ENCODE measurements at places on chromosomes 7 and 10.

- no peak for DNase-seq
Observed at GRCh38 chr10:130968964-130969363, 342.6 kb downstream of the TCERG1L start.

DNA sequence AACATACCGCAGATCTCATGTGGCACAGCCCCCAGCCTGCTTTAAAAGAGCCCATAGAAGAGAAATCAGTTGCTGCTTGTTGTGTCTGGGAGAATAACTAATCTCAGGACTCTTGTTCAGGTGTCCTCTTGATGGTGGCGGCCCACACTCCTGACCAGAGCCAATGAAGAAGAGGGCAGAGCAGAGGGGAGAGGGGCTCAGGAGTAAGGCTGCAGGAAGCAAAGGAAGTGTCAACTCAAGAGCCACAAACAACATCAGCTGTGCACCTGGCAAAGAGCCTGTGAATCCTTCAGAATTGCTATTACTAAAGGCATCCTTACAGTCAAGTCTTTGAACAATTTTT is 59.8 kb upstream of the PTN start:
- no peak for DNase-seq

DNA sequence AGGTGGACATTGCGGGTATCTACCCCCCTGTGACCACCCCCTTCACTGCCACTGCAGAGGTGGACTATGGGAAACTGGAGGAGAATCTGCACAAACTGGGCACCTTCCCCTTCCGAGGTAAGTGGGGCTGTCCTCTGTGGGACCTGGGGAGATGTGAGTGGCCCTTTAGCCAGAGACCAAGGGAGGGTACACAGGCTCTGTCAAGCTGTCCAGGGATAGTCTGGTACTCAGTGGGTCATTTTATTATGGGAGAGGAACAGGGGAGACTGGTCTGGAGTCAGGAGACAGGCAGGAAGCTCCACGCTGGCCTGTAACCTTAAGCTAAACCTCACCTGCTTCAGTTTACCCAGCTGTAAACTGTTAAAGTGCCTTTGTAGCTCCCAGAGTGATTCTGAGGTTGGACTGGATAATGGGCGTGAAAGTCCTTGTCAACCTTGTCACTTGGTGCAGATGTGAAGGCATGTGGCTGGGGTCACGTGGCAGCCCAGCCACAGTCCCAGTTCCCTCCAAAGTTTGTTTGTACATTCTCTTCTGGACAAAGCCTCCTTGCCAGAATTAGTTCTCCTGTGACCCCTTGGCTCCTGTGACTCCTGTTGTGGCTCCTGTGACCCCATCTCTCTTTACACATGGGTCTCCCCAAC is 729 bp downstream of the HOGA1 start:
- DNase-seq: no peak

DNA sequence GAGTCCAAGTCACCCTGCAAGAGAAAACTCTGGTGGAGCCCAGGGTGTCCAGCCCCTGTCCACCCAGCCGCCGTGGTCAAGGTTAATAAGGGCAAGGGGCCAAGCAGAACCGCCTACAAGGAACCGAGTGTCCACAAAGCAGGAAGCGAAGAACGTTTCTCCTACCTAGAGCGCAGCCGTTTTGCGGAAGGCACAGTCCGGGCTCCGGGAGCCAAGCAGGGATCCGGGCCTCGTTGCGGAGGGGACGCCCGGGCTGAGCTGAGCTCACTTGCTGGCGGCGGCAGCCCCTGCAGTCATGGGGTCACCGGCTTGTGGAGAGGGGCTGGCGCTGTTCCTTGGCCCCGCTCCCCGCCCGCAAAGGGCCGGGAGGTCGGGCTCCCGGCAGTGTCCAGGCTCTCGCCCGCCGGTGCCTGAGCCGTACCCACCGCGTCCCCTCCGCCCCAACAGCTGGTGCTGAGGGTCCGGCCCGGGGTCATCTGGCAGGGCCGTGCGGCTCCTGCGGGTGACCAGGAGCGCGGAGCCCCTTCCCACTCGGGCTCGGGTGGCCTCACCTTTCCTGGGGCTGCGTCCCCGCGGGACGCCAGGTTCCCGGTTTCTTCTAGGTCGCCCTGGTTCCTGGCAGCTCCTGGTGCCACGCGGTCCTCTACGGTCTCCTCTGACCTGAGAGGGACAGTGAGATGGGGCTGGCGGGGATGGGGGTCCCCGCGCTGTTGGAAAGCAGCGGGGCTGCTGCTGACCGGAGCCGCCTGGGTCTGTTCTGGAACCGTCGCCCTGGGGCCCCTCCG is 14.0 kb upstream of the ZNF273 start:
- no peak for DNase-seq

DNA sequence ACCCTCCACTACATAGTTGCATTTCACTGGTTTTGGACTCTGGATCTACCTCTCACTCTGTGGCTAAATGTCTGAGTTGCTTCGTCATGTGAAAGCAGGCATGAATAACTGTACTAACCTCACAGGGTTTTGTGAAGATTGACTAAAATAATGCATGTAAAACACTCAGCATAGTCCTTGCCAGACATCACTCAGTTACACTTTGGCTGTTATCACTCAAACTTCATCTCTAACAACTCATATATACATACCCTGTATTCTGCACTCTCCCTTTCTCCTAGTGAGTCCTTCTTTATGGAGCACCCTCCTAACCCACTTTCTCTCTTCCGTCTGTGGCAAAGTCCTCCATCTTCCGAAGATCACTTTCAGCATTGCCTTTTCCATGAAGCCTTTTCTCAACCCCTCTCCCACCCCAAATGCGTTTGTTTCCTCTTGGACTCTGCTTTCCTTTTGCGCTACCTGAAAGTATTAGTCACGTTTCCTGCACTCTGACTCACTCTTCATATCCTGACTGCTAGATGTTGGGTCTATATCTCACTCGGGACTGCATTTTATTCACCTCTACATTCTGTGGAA is 72.6 kb downstream of the OSBPL3 start:
- DNase-seq: no peak

DNA sequence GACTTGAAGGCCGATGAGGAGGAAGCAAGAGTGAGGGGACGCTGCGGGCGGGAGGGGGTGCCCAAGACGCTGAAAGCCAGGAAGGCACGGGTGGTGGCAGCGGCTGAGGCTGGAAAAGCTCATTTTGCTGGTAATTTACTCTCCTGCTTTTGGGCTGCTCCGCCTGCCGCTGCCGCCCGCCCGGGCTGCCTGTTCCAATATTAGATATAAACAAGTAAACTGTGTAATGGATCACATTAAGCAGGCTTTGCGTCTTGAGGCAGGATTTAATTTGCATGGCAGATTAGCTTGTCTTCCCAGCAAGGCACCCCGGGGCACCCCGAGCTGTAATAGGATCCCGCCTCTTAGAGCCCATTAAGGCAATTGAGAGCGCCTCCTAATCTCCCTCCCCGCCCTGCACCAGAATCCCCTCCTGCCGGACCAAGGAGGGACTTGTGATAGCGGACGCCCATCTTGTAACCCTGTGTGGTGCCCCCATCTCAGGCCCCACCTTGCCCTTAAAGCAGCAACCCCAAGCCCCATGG is 46.1 kb upstream of the SLF2 start:
- no peak for DNase-seq

- DNase-seq: no peak
Observed at GRCh38 chr7:45574416-45574668, 174 bp downstream of the ADCY1 start.

GRCh38 chr10:24958091-24958720 is 5.8 kb upstream of the PRTFDC1 start:
- no peak for DNase-seq

- DNase-seq: no peak
Observed at GRCh38 chr10:804787-805619, 115.5 kb upstream of the DIP2C start.

GRCh38 chr7:107847168-107847835 is 43.7 kb upstream of the DLD start:
- no peak for DNase-seq

DNA sequence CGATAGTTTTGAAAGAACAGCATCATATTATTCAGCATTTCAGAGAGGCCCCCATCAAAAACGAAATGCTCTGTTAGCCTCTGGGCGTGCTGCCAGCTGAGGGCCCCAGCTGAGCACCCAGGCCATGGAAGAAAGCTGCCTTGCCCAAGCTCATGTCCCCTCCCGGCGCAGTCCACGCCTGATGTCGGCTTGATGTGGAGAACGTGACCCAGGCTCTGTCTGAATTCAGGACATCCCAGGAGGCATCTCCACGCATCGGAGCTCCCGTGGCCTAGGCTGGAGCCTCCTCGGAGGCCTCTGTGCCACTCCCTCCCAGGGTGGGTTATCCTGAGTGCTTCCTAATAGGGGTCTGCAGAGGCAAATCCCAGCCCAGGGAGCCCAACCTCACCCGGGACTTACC is 218.3 kb upstream of the AKR1E2 start:
- DNase-seq: no peak

DNA sequence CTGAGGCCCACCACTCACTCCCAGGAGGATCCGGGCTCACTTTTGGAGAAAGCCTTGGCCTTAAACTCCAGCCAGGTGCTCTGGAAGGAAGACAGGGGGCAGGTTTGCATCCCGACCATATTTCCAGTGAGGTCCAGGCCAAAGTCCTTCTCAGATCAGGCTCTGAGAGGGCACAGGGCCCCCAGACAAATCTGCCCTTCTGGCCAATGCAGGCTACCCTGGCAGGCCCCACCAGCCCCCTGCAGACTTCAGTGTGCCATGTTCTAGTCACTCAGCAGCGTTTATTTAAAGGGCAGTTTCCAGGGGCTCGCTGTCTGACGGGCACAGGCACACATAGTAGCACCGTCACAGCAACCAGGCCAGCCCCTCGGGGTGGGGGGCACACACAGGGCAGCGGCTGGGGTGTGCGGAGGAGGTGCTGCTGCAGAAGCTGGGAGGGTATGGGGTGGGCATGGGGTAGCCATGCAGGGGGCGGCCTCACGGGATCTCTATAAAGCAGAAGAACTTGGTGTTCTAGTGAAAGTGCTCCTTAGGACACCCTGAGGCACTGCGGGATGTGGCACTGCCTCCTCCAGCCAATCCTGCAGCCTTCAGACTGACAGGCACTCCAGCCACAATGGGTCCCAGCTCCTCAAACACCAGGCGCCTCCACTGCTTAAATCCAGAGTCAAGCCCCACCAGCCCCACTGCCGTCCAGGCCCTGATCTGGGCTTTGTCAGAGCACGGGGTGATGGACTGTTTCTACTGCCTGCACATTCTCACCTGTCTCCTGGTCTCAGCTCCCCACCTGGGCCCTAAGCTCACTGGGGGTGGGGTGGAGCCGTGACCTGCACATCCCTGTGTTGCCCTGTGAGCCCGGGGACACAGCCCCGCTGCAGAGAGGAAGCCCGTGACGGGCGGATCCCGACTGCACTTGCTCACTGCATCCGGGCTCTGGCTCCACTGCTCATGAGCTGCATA is 9.6 kb upstream of the PYROXD2 start:
- no peak for DNase-seq

- no peak for DNase-seq
Observed at GRCh38 chr7:106471021-106471420, 186.2 kb upstream of the NAMPT start.

DNA sequence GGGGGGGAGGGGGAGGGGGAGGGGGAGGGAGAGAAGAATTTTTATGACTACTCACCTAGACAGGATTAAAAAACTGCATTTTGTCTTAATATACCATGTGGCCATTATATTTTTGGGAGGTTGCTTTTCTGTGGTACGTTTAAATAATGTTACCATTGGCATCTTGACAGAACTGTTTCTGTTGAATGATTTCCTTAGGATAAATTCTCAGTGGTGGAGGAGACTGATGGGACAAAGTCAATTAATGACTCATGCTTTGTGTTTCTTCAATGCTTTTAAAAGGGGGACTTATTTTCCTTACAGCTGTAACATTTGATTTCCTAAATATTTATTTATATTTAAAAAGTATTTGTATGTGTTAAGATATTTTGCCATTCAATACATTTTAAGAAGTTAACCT is 13.7 kb downstream of the AGR2 start:
- no peak for DNase-seq

DNA sequence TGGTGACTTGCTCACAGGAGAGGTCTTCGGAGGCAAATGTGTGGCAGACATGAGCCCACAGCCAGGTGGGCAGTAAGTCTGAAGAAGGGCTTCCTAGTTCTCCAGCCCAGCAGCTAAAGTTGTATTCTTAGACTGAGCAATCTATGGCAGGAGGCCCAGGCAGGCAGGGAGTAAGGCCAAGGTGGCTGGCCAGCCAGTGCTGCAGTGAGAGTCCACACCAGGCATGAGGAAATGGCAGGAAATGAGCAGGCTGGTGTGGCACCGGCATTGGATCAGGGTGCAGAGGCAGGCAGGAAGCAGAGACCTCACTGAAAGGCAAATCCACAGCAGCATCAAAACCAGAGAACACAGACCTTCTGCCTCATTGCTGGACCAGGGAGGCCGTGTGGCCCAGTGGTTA is 84.6 kb upstream of the PDE1C start:
- DNase-seq: no peak

- DNase-seq: no peak
Observed at GRCh38 chr7:25725451-25725850, 426.5 kb upstream of the NFE2L3 start.

DNA sequence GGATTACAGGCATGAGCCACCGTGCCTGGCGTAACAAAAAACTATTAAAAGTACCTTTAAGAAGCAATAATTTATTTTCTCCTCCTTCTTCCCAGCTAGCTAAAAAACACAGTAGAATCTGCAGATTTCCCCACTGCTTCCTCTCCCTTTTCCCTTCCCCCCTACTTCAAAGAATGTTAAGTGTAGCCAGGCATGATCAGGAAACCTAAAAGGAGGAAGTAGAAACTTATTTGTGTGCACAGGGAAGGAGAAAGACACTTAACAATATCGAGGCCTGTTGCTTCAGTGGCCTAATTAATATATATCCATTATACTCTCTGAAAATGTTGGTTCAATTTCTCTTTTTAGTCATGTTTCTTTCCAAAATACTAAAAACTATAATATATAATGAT is 127.7 kb downstream of the NRBF2 start:
- no peak for DNase-seq

- peak; percentile 49 for DNase-seq
Observed at GRCh38 chr10:69222157-69223027, 2.3 kb downstream of the HKDC1 start.
